Naive thymus-derived CD4-positive, alpha-beta T cell (primary cell): ENCODE measurements at places on chromosomes 4 and X. TPM values are rescaled to one million over a fixed set of nuclear protein-coding genes. Genes with fewer than 3 reads are reported as not detected.

- no peak overlapping the region for H3K27ac ChIP-seq
- no peaks in the 10 kb centered on the region for H3K36me3 ChIP-seq
- no peak overlapping the region for H3K4me3 ChIP-seq
- H3K27me3 ChIP-seq = no peaks in the 10 kb centered on the region
- no peaks in the 10 kb centered on the region for H3K4me1 ChIP-seq
Measured at GRCh38 chr4:122508083-122508482, 51.6 kb upstream of the IL2 start.

DNA sequence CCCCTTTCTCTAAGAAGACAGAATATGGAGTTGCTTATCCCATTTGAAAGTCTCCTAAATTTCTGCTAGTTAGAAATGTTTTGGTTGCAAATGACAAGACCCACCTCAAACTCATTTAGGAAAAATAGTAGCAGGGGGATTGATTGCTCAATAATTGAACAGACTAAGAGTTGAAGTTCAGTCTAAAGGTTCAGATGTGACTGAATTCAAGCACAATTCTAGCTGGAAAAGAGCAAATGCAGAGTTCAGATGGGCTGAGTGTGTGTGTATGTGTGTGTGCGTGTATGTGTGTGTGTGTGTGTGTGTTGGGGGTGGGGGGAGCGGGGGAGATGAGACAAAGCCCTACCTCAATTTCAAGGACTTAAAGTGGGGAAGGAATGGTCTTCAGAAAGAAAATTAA, 35.7 kb upstream of the SH3D19 start:
- no peaks in the 10 kb centered on the region for H3K27me3 ChIP-seq
- no peaks in the 10 kb centered on the region for H3K4me1 ChIP-seq
- no peak for DNase-seq
- no peak overlapping the region for H3K27ac ChIP-seq

GRCh38 chrX:71107762-71108360, 1.3 kb upstream of the CXorf65 start:
- no peak for DNase-seq
- H3K36me3 ChIP-seq = peaks cover 11% of the 10 kb centered on the region
- H3K4me3 ChIP-seq = peak overlapping the region; percentile 80
- peaks cover 59% of the 10 kb centered on the region for H3K4me1 ChIP-seq

DNA sequence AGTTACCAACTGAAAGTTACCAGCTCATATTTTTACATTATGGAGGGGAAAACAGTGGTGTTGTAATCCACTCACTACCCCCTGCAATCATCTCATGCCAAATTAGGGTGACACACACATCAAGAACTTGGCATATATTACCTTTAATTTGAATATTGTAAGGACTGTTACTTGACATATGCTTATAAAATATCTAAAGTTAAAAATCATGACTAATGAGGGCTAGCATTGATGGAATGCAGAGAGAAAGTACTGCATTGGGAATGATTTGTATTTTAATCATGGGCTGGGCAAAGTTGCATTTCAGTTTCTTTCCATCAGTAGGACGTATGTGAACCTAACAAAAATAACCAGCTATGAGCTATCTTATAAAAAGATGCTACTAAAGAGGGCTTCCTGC, 517.5 kb upstream of the GRIA3 start:
- no peak overlapping the region for H3K4me3 ChIP-seq
- H3K36me3 ChIP-seq = no peaks in the 10 kb centered on the region
- no peak for DNase-seq

DNA sequence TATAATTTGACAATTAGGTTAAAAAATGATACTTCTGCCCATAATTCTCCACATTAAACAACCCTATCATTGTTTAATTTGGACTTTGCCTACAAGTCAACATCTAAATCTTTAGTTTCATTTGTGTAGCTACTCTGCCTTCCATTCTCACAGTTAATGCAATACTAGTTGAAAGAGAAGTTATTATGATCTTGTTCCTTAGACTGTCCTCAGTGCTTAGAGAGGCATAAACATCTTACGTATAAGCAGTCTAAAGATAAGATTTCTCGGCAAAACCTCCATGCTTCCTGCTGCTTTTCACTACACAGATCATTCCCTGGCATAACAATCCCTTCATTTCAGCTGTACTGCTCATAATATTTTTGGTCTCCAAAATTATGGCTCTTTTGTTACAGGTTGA, 105.1 kb upstream of the CAMK2D start:
- H3K4me1 ChIP-seq = no peaks in the 10 kb centered on the region
- no peak for DNase-seq
- no peak overlapping the region for H3K27ac ChIP-seq
- H3K36me3 ChIP-seq = no peaks in the 10 kb centered on the region
- H3K27me3 ChIP-seq = no peaks in the 10 kb centered on the region

DNA sequence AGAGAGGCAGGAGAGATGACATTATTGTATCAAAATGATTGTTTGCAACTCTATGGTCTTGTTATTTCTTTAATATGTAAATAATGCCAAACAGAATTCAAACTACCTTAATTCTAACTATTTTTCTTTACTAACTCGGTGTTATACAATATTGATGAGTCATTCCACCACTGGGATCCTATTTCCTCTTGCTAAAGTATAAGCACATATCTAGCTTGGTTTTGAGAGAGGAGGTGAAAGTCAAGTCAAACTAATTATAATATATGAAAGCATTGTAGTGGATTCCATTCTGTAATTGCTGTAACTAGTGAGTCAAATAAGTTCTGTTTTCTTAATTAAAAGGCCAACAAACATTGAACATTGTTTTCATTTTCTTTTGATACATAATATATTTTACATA, 837.6 kb downstream of the PDHA2 start:
- H3K4me1 ChIP-seq = no peaks in the 10 kb centered on the region
- H3K36me3 ChIP-seq = no peaks in the 10 kb centered on the region
- no peak for DNase-seq
- no peak overlapping the region for H3K27ac ChIP-seq
- H3K27me3 ChIP-seq = no peaks in the 10 kb centered on the region
- H3K4me3 ChIP-seq = no peak overlapping the region

- no peak overlapping the region for H3K4me3 ChIP-seq
- no peaks in the 10 kb centered on the region for H3K4me1 ChIP-seq
- DNase-seq = no peak
Measured at GRCh38 chr4:5940470-5941203, 47.8 kb upstream of the CRMP1 start.

Gene NEXMIF
- 0.63 and 0.94 TPM in 2 replicates for total RNA-seq

Gene GPR50
- total RNA-seq = not detected

DNA sequence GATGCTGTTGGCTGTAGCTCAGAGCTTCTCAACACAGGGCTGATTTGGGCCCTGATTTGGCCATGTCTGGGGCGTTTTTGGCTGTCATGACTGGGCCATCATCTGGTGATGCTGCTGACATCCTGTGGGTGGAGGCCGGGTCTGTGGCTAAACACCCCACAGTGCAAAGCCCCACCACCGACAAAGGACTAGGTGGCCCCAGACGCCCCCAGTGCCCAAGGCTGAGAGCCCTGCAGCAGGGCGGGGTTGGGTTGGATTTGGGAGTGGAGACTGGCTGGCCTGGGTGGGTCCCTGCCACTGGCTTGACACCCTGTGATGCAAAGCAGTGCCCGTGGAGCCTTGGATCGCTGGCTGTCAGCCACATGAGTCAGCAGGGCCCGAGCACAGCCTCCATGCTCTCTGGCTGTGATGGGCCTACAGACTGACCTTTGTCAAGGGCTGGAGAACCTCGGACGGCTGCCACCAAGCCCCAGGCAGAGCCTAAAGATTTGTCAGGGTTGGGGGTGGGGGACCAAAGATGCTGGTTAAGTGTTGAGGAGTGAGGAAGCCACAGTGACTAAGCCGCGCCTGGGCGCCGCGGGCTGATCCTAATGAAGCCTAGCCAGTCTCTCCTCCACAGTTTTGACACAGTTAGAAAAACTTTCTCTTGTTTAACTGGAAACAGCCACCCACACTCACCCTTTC, 28.3 kb downstream of the CYTL1 start:
- H3K4me3 ChIP-seq = no peak overlapping the region
- H3K27ac ChIP-seq = no peak overlapping the region
- H3K36me3 ChIP-seq = no peaks in the 10 kb centered on the region
- no peaks in the 10 kb centered on the region for H3K27me3 ChIP-seq
- H3K4me1 ChIP-seq = no peaks in the 10 kb centered on the region
- no peak for DNase-seq

DNA sequence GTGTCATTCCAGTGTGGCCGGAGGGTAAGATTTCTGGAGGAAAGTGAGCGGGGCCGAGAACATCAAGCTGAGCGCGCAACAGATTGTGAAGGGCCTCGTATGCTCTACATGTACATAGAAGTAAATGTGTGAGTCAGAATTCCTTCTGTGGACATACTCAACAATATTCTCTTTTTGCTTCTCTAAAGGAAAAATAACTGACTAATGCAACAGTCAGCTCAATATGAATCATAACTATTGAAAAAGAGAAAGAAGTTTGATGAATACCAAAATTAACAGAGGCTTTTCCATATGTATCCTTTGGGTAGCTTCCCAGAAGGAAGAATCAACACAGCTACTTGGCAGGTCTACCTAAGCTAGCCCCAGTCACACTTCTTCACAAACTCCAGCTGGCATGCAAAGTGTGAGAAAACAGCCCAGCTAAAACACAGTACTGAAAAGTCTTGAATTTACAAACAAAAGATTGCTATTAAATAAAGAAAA, 87.5 kb upstream of the ZFP42 start:
- no peaks in the 10 kb centered on the region for H3K27me3 ChIP-seq
- H3K27ac ChIP-seq = no peak overlapping the region
- no peaks in the 10 kb centered on the region for H3K36me3 ChIP-seq
- no peak for DNase-seq
- H3K4me3 ChIP-seq = no peak overlapping the region

DNA sequence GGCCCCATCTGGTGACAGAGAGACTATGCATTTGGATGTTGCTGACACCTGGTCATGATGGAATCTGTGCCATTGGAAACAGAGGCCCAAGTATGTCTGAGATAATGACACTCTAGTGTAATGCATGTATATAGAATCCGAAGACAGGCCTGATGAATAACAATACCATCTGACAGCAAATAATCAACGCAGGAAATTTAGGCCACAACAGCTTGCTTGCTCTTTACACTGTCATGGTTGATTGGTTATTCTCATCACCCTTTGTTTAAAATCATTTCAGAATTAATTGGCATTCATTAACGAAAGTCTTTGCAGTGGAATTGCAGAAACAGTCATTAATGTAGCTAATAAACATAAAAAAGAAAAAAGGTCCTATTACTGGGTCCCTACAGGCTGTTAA, 194.8 kb downstream of the AFF2 start:
- no peak for DNase-seq
- no peaks in the 10 kb centered on the region for H3K36me3 ChIP-seq
- no peaks in the 10 kb centered on the region for H3K27me3 ChIP-seq
- H3K4me1 ChIP-seq = no peaks in the 10 kb centered on the region
- no peak overlapping the region for H3K4me3 ChIP-seq

DNA sequence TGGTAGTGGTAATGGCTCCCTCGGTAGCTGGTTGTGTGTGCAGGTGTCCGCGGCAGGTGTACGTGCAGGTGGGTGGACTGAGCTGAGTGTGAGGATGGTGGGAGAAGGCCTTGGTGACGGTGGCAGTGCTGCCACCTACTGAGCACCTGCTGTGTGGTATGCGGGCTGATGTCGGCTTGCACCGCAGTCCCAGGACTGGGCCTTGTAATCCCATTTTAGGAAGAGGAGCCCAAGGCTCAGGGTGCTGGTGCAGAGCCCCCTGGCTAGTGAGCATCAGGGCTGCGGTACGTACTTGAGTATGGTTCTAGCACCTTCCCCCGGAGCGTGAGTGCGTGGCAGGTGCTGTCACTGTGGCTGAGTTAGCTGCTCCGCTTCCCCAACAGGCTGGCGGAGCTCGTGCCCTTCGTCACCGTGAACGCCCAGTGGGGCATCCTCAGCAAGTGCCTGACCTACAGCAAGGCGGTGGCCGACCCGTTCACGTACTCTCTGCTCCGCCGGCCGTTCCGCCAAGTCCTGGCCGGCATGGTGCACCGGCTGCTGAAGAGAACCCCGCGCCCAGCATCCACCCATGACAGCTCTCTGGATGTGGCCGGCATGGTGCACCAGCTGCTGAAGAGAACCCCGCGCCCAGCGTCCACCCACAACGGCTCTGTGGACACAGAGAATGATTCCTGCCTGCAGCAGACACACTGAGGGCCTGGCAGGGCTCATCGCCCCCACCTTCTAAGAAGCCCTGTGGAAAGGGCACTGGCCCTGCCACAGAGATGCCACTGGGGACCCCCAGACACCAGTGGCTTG, 5.7 kb upstream of the CPZ start:
- no peak overlapping the region for H3K27ac ChIP-seq
- no peak overlapping the region for H3K4me3 ChIP-seq
- no peaks in the 10 kb centered on the region for H3K4me1 ChIP-seq
- no peaks in the 10 kb centered on the region for H3K27me3 ChIP-seq
- DNase-seq = no peak

- H3K36me3 ChIP-seq = no peaks in the 10 kb centered on the region
- H3K27me3 ChIP-seq = no peaks in the 10 kb centered on the region
- DNase-seq = no peak
- H3K4me1 ChIP-seq = no peaks in the 10 kb centered on the region
Measured at GRCh38 chrX:100083211-100083610, 326.9 kb downstream of the PCDH19 start.

- H3K4me3 ChIP-seq = no peak overlapping the region
- DNase-seq = no peak
- H3K27ac ChIP-seq = no peak overlapping the region
- no peaks in the 10 kb centered on the region for H3K4me1 ChIP-seq
- H3K27me3 ChIP-seq = no peaks in the 10 kb centered on the region
Measured at GRCh38 chr4:7359400-7360062, 75.2 kb downstream of the PSAPL1 start.

Gene MND1
- total RNA-seq = not detected

DNA sequence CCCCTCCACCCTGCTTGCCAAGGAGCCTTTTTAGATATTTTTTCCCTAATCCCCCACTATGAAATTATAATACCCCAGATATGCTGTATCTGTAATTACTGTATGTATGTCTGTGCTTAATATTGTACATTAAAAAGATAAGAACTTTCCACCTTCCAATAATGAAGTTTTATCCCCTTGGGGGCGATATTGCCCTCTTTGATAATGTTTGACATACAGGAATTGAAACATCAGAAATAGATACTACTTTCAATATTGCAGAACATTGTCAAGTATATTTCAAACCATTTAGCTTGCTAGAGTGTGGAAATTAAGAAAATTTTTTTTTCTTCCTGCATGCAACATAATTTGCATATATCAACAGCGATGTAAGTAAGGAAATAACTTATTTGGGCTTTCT, 58.9 kb downstream of the NAF1 start:
- no peaks in the 10 kb centered on the region for H3K27me3 ChIP-seq
- no peak overlapping the region for H3K4me3 ChIP-seq
- no peak overlapping the region for H3K27ac ChIP-seq
- H3K36me3 ChIP-seq = no peaks in the 10 kb centered on the region
- DNase-seq = no peak

DNA sequence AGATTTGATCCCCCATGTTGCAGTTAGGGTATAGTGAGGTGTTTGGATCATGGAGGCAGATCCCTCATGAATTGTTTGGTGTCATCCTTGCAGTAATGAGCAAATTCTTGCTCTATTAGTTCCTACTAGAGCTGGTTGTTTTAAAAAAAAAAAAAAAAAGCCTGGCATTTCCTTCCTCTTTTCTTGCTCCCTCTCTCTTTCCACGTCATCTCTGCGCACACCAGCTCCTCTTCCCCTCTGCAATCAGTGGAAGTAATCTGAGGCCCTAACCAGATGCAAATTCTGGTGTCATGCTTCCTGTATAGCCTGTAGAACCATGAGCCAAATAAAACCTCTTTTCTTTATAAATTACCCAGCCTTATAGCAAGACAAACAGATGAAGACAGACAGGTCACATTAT, 24.5 kb downstream of the WDR17 start:
- H3K27ac ChIP-seq = no peak overlapping the region
- H3K36me3 ChIP-seq = no peaks in the 10 kb centered on the region
- DNase-seq = no peak
- H3K4me3 ChIP-seq = no peak overlapping the region
- H3K27me3 ChIP-seq = no peaks in the 10 kb centered on the region

GRCh38 chr4:82501154-82501442, 60.7 kb downstream of the TMEM150C start:
- H3K36me3 ChIP-seq = no peaks in the 10 kb centered on the region
- no peaks in the 10 kb centered on the region for H3K27me3 ChIP-seq
- no peak for DNase-seq
- H3K27ac ChIP-seq = no peak overlapping the region
